Thyroid gland (tissue), 4 donors: ENCODE measurements at places on chromosomes 12 and 14. TPM values are rescaled to one million over a fixed set of nuclear protein-coding genes. Genes with fewer than 3 reads are reported as not detected.

DNA sequence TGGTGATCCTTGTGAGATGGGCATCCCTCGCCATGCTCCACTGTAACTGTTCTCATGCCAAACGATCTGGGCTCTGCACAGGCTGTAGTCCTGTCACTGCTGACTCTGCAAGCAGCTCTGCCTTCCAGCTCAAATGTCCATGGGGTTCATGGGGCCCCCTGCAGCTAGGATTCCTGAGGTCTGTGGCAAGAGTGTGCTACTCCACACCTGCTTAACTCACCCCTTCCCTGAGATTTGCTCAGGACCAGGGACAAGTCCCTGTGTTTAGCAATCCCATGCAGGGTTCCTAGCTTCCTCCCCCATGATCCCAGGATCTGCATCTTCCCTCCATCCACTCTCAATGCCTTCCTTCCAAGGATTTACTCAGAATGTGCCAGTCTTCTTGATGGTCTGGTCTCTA lies 241.0 kb downstream of the ASCL1 start:
- DNase-seq, result no peak
- no peak overlapping the region for H3K27ac ChIP-seq
- no peaks in the 10 kb centered on the region for H3K36me3 ChIP-seq
- no peaks in the 10 kb centered on the region for H3K4me1 ChIP-seq

- H3K36me3 ChIP-seq, result no peaks in the 10 kb centered on the region
- no peak overlapping the region for H3K4me3 ChIP-seq
- H3K27me3 ChIP-seq, result no peaks in the 10 kb centered on the region
- DNase-seq, result no peak
Observed at GRCh38 chr14:31057035-31057434, 30.9 kb upstream of the STRN3 start.

- no peak overlapping the region for H3K4me3 ChIP-seq
- no peaks in the 10 kb centered on the region for H3K36me3 ChIP-seq
- peak; percentile 57 for DNase-seq
- H3K4me1 ChIP-seq, result peaks cover 41% of the 10 kb centered on the region
- peaks cover 72% of the 10 kb centered on the region for H3K27me3 ChIP-seq
Observed at GRCh38 chr14:36655963-36656686, 5.5 kb upstream of the PAX9 start.

DNA sequence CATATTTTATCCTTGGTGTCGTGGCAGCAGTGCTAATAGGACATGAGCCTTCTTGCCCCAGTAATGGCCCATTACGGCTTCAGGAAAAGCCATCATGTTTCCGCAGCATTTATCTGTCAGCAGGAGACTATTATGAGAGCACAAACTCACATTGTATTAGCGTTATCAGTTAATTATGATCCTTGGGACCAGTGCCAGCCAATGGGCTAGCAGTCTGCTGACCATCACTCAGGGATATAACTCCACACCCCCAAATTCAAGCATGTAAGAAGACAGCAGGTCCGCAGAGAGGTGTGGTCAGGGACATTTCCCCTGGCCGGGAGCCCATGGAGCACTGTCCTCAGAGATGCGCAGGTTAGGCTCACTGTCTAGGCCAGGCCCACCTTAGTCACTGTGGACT lies 4.9 kb upstream of the ESRRB start:
- no peaks in the 10 kb centered on the region for H3K27me3 ChIP-seq
- H3K4me3 ChIP-seq, result no peak overlapping the region
- H3K27ac ChIP-seq, result no peak overlapping the region
- no peaks in the 10 kb centered on the region for H3K36me3 ChIP-seq

DNA sequence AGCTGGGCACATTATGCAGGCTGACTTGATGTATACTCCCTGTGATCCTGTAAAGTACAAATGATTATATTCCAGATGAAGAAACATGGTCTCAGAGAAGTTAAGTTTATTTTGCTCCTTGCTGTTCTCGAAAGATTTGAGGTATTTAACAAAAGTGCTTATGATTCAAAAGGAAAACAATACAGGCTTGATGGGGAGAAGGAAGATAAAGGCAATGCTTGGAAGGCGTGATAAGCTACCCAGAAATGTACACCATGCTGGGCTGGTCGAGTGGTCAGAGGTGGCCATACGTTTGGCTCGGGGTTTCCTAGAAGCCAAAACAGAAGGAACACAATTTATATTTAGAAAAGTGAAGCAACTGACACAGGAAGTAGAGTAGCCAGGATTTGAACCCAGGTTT lies 201.0 kb downstream of the KTN1 start:
- H3K4me3 ChIP-seq, result no peak overlapping the region
- H3K27ac ChIP-seq, result no peak overlapping the region
- no peak for DNase-seq
- H3K27me3 ChIP-seq, result no peaks in the 10 kb centered on the region

DNA sequence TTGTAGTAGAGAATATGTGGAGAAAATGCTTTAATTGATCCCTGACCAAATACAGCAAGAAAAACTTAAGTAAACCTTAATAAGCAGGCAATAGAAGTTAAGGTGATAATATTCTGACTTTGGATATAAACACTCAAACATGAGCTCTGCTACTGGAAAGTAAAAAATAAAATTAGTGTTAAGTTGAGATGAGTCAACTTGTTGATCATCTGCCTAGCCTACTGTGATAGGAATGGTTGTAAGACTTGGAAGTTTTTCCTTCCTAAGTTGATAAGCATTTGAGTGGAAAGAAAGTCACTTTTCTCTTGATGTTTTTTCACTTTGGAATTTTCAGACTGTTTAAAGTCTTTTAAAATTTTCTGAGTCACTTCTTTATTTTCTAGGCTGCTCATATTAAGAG lies 26.0 kb downstream of the ADIPOR2 start:
- peaks cover 54% of the 10 kb centered on the region for H3K4me1 ChIP-seq
- DNase-seq, result no peak
- no peaks in the 10 kb centered on the region for H3K27me3 ChIP-seq
- no peaks in the 10 kb centered on the region for H3K36me3 ChIP-seq

DNA sequence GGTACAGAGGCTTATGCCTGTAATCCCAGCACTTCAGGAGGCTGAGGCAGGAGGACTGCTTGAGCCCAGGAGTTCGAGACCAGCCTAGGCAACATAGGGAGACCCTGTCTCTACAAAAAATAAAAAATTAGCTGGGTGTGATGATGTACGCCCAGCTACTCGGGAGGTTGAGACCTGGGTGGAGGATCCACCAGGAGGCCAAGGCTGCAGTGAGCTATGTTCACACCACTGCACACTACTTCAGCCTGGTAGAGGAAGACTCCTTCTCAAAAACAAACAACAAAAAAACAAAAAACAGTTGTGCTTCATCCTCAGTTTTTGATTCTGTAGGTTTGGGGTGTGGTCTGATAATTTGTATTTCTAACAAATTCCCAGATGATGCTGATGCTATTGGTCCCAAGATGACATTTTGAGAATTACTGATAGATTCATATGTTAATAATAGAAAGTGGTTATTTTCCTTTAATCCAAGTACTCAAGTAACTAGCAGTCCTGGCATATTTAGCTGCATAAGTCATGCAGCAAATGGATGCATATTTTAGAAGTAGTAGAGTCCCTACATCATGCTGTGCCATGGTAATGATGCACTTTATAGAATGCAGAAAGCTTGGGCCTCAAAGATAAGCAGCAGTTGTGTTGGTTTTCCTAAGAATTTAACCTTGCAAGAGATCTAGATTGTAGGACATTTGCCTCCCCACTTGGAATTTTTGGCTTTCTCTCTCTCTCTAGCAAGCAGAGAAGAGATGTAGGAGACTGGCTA lies 76.1 kb upstream of the PAWR start:
- no peaks in the 10 kb centered on the region for H3K27me3 ChIP-seq
- no peak overlapping the region for H3K4me3 ChIP-seq
- H3K36me3 ChIP-seq, result no peaks in the 10 kb centered on the region
- H3K27ac ChIP-seq, result no peak overlapping the region
- H3K4me1 ChIP-seq, result no peaks in the 10 kb centered on the region

DNA sequence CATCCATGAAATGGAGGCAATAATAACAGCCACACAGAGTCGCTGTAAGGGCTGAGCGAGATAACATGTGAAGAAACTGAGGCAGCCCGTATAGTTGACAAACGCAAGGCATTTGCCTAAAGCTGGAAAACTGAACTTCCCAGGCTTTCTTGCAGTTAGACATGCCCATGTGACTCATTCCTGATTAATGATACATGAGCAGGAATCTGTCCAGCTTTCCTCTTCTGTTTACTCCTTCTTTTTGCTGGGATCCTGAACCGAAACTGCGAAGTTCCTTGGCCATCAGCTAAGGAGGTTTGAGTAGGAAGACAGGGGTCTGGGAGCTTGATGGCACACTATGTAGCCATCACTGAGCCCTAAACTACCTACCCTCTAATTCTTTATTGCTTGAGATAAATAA lies 52.2 kb downstream of the ST8SIA1 start:
- H3K36me3 ChIP-seq, result no peaks in the 10 kb centered on the region
- no peak for DNase-seq
- H3K4me3 ChIP-seq, result no peak overlapping the region
- H3K27ac ChIP-seq, result peak overlapping the region; percentile 24
- no peaks in the 10 kb centered on the region for H3K4me1 ChIP-seq

DNA sequence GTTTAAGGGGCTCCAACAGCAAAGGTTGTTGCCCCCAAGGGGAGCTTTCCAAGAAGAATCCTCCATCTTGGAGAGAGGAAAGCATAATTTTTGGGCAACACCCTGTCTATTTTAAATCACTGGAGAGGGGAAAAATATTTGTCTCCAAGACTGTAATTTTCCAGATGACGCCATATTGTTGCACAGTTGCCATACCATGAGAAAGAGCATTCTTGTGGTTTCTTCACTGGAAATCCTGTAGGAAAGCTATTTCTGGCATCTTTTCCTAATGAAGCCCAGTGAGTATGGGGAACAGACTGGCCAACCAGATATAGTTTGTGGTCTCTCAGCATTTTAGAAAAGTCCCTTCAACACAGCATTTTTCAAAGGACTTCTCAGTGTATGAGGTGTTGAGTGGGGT lies 88.1 kb upstream of the MANSC4 start:
- H3K36me3 ChIP-seq, result no peaks in the 10 kb centered on the region
- H3K4me1 ChIP-seq, result no peaks in the 10 kb centered on the region

GRCh38 chr12:3436461-3437065 lies 54.4 kb upstream of the PRMT8 start:
- no peaks in the 10 kb centered on the region for H3K27me3 ChIP-seq
- H3K4me1 ChIP-seq, result no peaks in the 10 kb centered on the region

GRCh38 chr12:40684986-40685385 lies 7.3 kb upstream of the CNTN1 start:
- no peak overlapping the region for H3K27ac ChIP-seq
- no peak for DNase-seq
- no peaks in the 10 kb centered on the region for H3K4me1 ChIP-seq
- no peak overlapping the region for H3K4me3 ChIP-seq
- no peaks in the 10 kb centered on the region for H3K27me3 ChIP-seq

DNA sequence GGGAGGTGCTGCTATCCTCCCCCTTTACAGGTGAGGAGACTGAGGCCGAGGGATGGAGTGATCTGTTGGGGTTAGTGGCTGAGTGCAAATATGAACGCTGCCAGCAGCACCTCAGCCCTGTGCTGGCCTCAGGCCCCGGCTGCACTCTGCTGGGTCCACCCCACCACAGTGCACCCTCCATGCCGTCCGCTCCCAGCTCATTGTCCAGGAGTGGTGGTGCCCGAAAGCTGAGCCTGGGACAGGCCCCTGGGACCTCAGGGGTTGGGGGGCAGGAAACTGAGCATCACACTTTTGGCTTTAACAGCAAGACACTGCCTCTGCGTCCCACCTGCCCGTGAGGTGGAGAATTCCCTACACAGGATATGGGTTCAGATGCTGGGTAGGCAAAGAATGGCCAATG lies 31.5 kb upstream of the FBRSL1 start:
- H3K4me3 ChIP-seq, result no peak overlapping the region
- no peak for DNase-seq
- no peaks in the 10 kb centered on the region for H3K4me1 ChIP-seq
- no peak overlapping the region for H3K27ac ChIP-seq
- no peaks in the 10 kb centered on the region for H3K36me3 ChIP-seq

- H3K4me1 ChIP-seq, result no peaks in the 10 kb centered on the region
- no peak overlapping the region for H3K27ac ChIP-seq
- H3K4me3 ChIP-seq, result no peak overlapping the region
- no peaks in the 10 kb centered on the region for H3K36me3 ChIP-seq
- no peak for DNase-seq
Observed at GRCh38 chr14:37491076-37491475, 104.0 kb downstream of the FOXA1 start.

- no peaks in the 10 kb centered on the region for H3K27me3 ChIP-seq
- no peak overlapping the region for H3K4me3 ChIP-seq
- no peak for DNase-seq
- H3K27ac ChIP-seq, result no peak overlapping the region
Observed at GRCh38 chr14:77620222-77620870, 3.9 kb upstream of the SPTLC2 start.

DNA sequence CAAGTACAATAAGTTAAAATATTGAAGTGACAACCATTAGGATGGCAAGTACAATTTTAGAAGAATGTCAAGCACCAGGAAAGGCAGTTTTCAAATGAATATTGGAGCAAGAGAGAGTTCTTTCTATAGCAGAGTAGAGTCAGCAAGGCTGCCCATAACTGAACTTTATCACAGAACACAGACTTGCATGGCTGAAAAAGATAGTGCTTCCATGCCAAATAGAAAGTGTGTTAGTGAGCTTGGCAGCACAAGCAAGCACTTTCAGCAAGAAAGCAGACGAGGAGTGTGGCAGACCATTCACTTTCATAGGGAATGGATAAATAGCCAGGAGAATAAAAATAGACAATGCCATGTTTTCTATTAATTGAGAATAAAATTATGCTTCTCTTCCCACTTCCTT lies 647.0 kb upstream of the MGAT4C start:
- no peaks in the 10 kb centered on the region for H3K27me3 ChIP-seq
- no peak for DNase-seq
- no peaks in the 10 kb centered on the region for H3K4me1 ChIP-seq
- no peak overlapping the region for H3K27ac ChIP-seq
- H3K36me3 ChIP-seq, result no peaks in the 10 kb centered on the region
- H3K4me3 ChIP-seq, result no peak overlapping the region

GRCh38 chr12:109020796-109021380 lies at the start of gene SVOP:
SVOP (minus strand) TSS chr12:109021068; CDS start chr12:109020868, 200 bp downstream.
- no peaks in the 10 kb centered on the region for H3K36me3 ChIP-seq
- no peak within 1 kb of the TSS for H3K4me3 ChIP-seq
- no peak within 1 kb of the TSS for H3K27ac ChIP-seq
- H3K27me3 ChIP-seq, result no peaks in the 10 kb centered on the region

GRCh38 chr14:98665007-98665406 lies 607.0 kb downstream of the BCL11B start:
- no peaks in the 10 kb centered on the region for H3K27me3 ChIP-seq
- no peak for DNase-seq
- H3K36me3 ChIP-seq, result no peaks in the 10 kb centered on the region
- no peaks in the 10 kb centered on the region for H3K4me1 ChIP-seq
- H3K27ac ChIP-seq, result no peak overlapping the region

DNA sequence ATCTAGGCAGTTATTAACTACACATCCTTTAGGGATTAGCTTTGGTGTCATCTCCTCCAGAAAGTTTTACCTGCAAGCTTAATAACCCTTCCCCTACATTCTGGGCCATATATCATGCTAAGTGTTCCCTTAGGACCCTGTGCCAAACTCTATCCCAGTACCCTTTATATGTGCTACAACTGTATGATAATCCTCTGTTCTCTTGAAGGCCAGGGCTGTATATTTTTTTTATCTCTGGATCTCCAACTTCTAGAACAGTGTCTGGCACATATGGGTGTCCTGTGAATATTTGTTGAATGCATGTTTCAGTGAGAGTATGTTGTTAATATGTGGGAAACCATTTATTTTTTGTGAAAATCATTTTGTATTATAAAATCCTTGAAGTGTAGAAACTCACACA lies 106.7 kb downstream of the PPM1A start:
- H3K4me1 ChIP-seq, result no peaks in the 10 kb centered on the region
- H3K4me3 ChIP-seq, result no peak overlapping the region
- H3K27ac ChIP-seq, result no peak overlapping the region
- DNase-seq, result no peak
- H3K36me3 ChIP-seq, result no peaks in the 10 kb centered on the region

RNASE3 gene
- not detected for total RNA-seq

RDH16 gene
- total RNA-seq, result not detected

BEGAIN gene
- 0.50 TPM for total RNA-seq

POTEG gene
- total RNA-seq, result 0.11 TPM

TTC9 gene
- total RNA-seq, result 5.7 TPM

RERGL gene
- total RNA-seq, result 2.2 TPM

KERA gene
- total RNA-seq, result not detected

SYCP3 gene
- total RNA-seq, result not detected
